ENCODE measurements at places on chromosomes 16 and 17. TPM values are rescaled to one million over a fixed set of nuclear protein-coding genes. Genes with fewer than 3 reads are reported as not detected.

- DNase-seq, result no peak
Observed at GRCh38 chr16:56950051-56950450, 11.7 kb upstream of the CETP start.

DNA sequence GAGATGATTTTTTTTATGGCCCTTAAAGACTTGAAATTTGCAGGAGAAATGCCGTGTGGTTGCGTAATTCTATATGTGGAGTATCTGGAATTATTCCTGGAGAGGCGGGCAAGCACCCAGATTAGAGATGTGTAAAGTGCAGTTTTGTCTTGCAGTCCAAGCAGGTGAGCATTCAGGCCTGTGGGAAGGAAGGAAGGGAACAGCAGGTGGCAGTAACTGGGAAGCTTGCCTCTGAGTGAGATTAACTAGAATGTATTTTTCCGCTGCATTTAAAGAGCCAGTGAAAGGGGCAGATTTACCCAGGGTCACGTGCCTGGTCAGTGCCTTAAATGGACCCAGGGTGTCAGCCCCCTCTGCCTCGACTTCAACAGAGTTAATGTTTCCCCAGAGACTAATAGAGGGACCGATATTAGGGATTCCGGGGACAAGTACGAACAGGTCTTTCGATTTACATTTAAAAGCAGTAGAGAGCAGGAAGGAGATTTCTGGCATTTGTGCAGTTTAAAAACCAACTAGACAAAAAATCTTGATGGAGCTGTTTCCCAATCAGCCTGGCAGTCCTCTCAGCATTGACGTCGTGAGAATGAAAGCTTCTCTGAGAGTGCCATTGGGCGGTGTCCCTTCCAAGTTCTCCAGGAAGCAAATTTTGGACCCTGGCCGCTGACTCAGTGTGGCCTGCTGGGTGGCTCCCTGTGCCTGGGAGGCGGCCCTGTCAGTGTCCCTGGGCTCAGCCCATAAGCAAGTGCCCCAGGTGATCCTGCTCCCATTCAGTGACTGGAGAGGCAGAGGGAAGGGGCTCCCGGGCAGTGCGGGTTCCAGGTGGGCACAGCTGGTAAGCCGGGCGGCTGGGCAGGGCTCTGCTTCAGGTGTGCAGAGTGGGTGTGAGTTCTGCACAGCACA lies 38.2 kb downstream of the KSR1 start:
- peak; percentile 85 for DNase-seq

- no peak for DNase-seq
Observed at GRCh38 chr16:54236773-54237172, 49.8 kb downstream of the IRX3 start.

GRCh38 chr17:79242873-79243602 lies 168.4 kb downstream of the ENGASE start:
- no peak for DNase-seq

GRCh38 chr16:87453326-87453725 lies 39.5 kb downstream of the ZCCHC14 start:
- DNase-seq, result no peak

C16orf96 gene
- 0.10 TPM for total RNA-seq

- DNase-seq, result no peak
Observed at GRCh38 chr16:47460359-47460710, 528 bp downstream of the ITFG1 start.

GRCh38 chr17:76887802-76888201 lies 19.6 kb downstream of the MGAT5B start:
- no peak for DNase-seq

GRCh38 chr17:74924250-74924948 lies at the start of gene OTOP2:
TSS of gene OTOP2 (plus strand) at chr17:74924273. CDS start at chr17:74924633, 360 bp downstream.
- no peak for DNase-seq

DNA sequence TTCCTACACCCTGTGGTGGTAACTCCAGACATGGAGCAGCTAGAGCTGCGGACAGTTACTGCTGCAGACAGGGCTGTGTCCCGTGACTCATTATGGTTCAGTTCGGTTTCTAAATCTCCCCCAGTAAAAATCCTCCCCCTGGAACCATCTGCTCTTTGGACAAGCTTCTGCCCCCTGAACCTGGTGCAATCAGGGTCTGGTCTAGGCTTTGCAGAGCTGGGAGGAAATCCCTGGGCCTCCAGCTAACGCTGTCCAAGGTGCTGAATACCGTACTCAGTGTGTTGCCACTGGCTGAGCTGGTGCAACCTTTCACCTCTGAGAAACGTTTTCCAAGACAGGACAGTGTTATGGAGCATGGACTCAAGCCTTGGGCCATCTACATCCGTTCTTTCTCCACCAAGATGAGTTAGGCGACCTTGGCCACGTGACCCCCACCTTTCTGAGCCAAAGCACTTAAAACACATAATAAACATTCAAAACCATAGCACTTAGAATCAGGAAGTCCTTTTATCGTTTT lies 142.0 kb downstream of the CPPED1 start:
- no peak for DNase-seq

SPN gene
- 1.4 TPM for total RNA-seq

DNA sequence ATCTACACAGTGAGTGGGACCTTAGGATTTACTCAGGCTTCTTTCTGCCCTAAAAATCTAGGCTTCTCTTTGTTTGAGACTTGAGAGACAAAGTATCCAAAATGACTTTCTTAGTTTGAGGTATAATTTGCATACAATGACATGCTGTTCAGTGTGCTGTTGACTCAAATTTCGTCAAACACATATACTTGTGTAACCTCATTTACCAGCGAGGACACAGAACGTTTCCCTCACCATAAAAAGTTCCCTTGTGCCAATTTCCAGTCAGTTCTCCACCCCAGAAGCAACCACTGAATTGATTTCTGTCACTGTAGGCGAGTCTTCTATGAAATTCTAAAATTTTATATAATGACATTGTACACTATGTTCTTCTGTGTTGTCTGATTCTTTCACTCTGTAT lies 68.0 kb upstream of the MAF start:
- DNase-seq, result no peak

GRCh38 chr16:10682604-10683003 lies 12.1 kb downstream of the TEKT5 start:
- no peak for DNase-seq

- DNase-seq, result no peak
Observed at GRCh38 chr17:44930667-44931066, 15.4 kb upstream of the GFAP start.

MT4 gene
- total RNA-seq, result not detected

GRCh38 chr17:61412860-61413660 lies 13.4 kb downstream of the TBX2 start:
- peak; percentile 16 for DNase-seq

GRCh38 chr17:7951143-7951792 lies 19.3 kb downstream of the CNTROB start:
- no peak for DNase-seq

- no peak for DNase-seq
Observed at GRCh38 chr16:30567160-30567990, 4.1 kb downstream of the ZNF688 start.

GRCh38 chr16:27822529-27822928 lies 241.0 kb downstream of the GSG1L start:
- no peak for DNase-seq

GRCh38 chr16:18931756-18932155 lies 5.5 kb upstream of the SMG1 start:
- peak; percentile 36 for DNase-seq

Measured in left cardiac atrium (tissue), 4 donors.